SJCRH30 (cell line): ENCODE measurements at places on chromosomes 2 and 18.

DNA sequence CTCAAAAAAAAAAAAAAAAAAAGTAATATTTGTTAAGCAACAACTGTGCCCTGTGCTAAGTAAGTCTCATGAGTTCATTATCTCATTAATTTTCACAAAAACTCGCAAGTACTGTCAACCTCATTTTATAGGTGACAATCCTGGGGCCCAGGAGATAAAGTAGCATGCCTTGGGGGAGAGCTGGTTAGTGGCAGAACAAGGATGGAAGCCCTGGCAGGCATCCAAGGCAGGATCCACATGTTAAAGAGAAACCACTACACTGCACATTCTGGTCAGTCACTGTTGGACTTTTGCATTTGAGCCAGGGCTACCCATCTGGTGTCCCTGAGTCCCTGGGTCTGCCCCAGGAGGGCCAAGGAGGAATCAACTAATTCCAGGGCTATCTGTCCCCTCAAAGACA is 54.6 kb downstream of the ZFP36L2 start:
- H3K4me1 ChIP-seq, result peaks cover 11% of the 10 kb centered on the region
- DNase-seq, result peak; percentile 53
- no peak overlapping the region for H3K4me3 ChIP-seq
- H3K36me3 ChIP-seq, result no peaks in the 10 kb centered on the region
- no peak overlapping the region for H3K27ac ChIP-seq

- no peaks in the 10 kb centered on the region for H3K36me3 ChIP-seq
- H3K4me3 ChIP-seq, result no peak overlapping the region
- no peak for DNase-seq
- H3K4me1 ChIP-seq, result peaks cover 3% of the 10 kb centered on the region; the same call in 1 of the 2 replicates
These were observed 69.6 kb downstream of the MDH1 start for GRCh38 chr2:63658176-63658968.

GRCh38 chr2:3654011-3654410 is 4.0 kb upstream of the ALLC start:
- H3K4me3 ChIP-seq, result no peak overlapping the region
- no peak overlapping the region for H3K27ac ChIP-seq
- H3K27me3 ChIP-seq, result no peaks in the 10 kb centered on the region
- H3K36me3 ChIP-seq, result no peaks in the 10 kb centered on the region
- no peak for DNase-seq

DNA sequence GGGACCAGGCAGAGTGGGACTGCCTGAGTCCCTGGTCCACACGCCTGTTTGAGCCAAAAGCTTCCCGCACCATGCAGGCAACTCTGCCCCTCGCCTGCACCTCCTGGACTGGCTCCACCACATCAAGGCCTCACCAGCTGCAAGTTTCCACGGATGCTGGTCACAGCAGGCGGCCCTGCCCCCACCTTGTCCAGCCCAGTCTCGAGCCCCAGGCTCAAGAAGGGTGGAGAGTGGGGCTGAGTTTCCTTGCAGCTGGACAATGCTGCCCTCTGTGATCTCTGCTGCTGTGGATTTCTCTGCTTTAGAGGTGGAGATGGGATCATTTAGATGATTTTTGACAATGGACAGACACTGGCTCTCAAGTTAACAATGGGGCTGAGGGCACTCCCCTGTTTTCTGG is 74.9 kb downstream of the MTCL1 start:
- H3K4me1 ChIP-seq, result peaks cover 2% of the 10 kb centered on the region; the same call in 1 of the 2 replicates
- H3K27me3 ChIP-seq, result no peaks in the 10 kb centered on the region
- no peak for DNase-seq
- no peaks in the 10 kb centered on the region for H3K36me3 ChIP-seq
- no peak overlapping the region for H3K27ac ChIP-seq

DNA sequence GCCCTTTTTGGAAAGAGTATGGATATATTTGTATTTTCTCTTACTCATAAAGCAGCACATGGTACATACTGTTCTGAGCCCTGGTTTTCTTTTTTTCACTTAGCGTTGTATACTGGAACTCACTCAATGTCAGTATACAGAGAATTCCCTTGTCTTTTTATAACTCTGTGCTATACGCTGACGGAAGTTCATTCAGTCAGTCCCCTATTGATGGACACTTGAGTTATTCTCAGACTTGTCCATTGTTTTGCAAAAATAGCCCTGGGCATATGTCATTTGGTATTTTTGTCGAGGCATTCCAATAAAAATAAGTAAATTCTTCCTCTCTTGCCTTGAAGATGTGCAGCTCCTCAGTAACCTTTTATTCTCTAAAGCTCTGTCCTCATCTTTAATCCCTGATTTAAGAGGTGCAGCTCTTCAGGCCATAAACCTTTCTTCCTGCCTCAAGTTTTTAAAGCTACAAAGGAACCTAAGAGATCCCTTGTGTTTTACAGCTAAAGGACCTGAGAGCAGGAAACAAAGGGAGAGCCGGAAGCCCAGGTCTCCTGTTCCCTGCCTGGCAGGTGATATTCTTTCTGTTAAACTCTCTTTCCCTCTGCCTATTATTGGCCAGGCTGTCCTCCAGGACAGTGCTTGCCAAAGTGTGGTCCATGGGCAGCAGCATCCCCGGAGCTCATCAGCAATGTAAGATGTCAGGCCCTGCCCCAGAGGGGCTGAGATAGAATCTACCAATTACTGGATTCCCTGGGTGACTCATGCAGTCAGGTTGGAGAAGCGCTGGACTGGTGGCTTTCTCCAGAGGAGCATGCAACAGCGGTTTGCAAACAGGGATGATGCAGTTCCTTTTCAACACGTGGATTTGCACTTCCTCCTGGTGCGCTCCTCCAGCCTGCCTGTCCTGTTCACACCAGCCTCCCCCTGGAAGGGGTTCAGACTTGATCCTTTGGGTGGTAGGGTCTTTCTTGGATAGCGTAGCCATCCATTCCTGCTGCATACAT is 158.0 kb downstream of the NEDD4L start:
- no peak overlapping the region for H3K27ac ChIP-seq
- no peaks in the 10 kb centered on the region for H3K36me3 ChIP-seq
- no peak overlapping the region for H3K4me3 ChIP-seq
- peaks cover 3% of the 10 kb centered on the region for H3K4me1 ChIP-seq
- no peak for DNase-seq

- H3K27ac ChIP-seq, result no peak overlapping the region
- no peaks in the 10 kb centered on the region for H3K27me3 ChIP-seq
- H3K4me1 ChIP-seq, result no peaks in the 10 kb centered on the region
- H3K4me3 ChIP-seq, result no peak overlapping the region
- H3K36me3 ChIP-seq, result no peaks in the 10 kb centered on the region
These were observed 387.3 kb downstream of the PLCL1 start for GRCh38 chr2:198191651-198192050.
